ENCODE measurements at places on chromosomes 6 and 20.

DNA sequence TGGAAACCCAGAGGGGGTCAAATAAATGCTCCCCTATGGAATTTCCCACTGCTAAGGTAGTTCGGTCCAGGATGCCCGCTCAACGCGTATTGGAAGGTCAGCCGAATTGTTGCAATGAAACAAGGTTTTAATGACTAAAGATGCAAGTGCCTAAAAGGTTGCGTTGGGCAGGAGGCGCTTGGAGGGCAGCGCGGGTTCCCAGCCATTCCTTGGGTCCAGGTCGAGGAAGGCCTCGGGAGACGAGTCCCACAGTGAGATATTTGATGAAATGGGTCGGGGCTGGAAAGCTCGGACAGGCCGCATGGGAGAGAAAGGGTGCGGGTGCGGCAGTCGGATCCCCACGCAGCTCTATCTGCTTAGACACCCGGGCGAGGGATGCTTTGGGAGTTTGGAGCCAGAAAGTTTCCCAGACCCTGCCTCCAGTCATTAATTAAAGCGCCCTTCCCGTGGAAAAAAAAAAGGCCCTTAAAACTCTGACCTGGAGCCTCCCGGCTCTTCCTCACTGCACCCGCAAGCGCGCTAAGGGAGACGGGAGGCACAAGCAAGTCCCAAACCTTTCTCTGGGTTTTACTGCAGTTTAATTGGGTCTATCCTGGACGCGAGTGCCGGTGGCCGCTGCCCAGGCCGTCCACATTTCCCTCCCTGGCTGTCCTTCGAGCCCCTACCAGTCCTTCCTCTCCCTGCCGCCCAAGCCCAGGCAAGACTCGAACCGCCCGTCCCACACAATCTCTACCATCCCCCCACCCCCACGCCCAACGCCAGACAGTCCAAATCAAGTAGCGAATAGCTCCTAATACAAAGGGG lies 24.2 kb downstream of the TFAP2A start:
- no peak for DNase-seq

GRCh38 chr6:148436466-148436865 lies 93.8 kb downstream of the SASH1 start:
- no peak for DNase-seq

GRCh38 chr6:110338820-110339470 lies 19.2 kb downstream of the METTL24 start:
- no peak for DNase-seq

- no peak for DNase-seq
These were observed 1075.6 kb upstream of the GJE1 start for GRCh38 chr6:141056945-141057625.

- no peak for DNase-seq
These were observed 293.0 kb upstream of the PRDM1 start for GRCh38 chr6:105793130-105793529.

GRCh38 chr6:28220257-28221133 lies 4.6 kb upstream of the ZSCAN9 start:
- DNase-seq, result no peak

DNA sequence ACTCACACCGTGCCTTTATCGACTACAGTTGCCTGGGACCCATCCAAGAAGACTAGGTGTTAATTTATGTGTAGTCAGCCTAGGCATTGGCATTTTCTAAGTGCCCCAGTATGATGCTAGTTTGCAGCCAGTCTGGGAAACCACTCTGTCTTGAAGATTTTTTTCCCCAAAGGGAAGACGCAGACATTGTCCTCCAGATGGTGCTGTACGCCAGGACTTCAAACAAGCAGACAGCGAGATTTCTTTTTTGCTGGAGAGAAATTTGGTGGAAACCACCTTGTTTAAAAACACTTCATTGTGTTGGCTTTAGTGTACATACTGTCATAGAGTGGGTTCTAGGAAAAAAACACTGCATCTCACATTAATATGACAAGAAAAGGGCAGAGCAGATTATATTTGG lies 30.0 kb downstream of the ALDH5A1 start:
- no peak for DNase-seq

DNA sequence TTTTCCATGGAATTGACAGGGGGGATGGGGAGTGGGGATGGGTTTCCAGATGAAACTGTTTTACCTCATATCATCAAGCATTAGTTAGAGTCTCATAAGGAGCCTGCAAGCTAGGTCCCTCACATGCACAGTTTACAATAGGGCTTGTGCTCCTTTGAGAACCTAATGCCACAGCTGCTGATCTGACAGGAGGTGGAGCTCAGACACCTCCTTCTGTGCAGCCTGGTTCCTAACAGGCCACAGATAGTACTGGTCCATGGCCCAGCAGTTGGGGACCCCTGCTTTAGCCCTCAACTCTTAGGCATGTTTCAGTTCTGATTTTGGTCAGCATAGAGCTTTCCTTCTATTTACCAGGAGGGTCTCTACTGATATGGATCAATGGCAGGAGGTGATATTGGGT lies 251.6 kb downstream of the LAMA2 start:
- no peak for DNase-seq

- DNase-seq, result no peak
These were observed 579.9 kb downstream of the EPM2A start for GRCh38 chr6:145155411-145155810.

GRCh38 chr20:45500022-45500421 lies 15.4 kb downstream of the SPINT3 start:
- DNase-seq, result no peak

- no peak for DNase-seq
These were observed 197.8 kb downstream of the OGFRL1 start for GRCh38 chr6:71486461-71486860.

GRCh38 chr20:62929051-62929538 lies 2.8 kb upstream of the DIDO1 start:
- peak; percentile 37 for DNase-seq

- no peak for DNase-seq
These were observed 14.6 kb downstream of the RTEL1 start for GRCh38 chr20:63672666-63673065.

DNA sequence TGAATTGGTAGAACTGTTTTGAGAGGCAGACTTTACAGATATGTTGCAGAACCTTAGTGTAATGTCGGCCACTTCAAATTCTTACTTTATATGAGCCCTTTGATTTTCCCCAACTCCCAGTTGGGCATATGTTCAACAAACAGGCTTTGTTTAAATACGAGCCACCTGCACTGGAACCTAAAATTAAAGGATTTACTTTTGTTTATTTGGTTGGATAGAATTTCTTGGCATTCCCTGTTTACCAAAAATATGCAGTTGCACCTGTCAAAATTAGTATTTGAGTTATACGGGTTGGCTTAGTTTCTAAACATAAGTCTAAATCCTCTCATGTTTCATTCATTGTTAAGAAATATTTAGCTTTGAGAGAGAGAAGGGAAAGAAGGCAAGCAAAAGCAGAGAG lies 2.4 kb upstream of the GLYATL3 start:
- DNase-seq, result no peak

DNA sequence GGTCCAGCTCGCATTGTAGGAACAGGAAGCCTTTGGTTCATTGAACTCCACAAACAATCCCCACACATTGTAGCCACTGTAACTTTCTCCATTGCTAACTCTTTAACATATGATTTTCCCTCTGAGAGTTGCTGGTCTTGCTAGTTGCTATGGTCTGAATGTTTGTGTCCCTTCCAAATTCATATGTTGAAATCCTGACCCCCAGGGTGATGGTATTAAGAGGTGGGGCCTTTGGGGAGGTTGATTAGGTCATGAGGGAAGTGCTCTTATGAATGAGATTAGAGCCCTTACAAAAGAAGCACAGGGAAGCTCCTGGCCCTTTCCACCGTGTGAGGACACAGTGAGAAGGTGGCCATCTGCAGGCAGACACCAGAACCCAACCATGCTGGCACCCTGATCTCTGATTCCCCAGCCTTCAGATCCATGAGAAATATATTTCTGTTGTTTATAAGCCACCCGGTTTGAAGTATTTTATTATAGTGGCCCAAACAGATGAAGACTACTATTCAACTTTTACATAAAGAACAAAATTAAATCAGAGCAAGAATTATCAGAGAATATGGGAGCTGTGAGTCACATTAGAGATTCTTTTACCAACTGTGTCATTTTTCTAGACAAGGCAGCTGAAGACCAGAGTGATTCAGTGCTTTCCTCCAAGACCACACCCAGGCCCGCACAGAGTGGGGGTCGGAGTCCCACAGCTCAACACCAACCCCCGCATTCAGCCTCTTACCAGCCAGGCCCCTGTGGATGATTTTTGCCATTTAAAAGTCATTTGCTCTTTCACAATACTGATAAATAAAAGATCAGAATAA lies 143.0 kb downstream of the SAMD5 start:
- DNase-seq, result no peak

DNA sequence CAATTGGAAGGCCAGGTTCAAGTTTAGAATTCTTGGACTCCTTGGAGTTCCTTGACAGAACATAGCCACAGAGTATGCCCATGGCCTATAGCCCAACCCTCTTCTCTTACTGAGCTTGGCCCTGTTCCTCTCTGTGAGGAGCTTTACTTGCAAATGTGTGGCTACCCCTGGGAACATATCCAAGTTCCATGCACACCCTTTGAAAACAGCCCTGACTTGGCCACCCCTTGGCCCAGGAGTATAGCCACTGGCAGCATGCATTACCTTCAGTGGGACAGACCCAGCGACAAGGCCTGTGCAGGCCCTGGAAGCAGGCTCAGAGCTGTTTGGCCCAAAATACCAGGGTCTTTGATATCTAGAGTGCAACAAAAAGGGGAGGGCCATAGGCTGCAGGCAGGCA lies 19.5 kb upstream of the MAS1 start:
- no peak for DNase-seq

DNA sequence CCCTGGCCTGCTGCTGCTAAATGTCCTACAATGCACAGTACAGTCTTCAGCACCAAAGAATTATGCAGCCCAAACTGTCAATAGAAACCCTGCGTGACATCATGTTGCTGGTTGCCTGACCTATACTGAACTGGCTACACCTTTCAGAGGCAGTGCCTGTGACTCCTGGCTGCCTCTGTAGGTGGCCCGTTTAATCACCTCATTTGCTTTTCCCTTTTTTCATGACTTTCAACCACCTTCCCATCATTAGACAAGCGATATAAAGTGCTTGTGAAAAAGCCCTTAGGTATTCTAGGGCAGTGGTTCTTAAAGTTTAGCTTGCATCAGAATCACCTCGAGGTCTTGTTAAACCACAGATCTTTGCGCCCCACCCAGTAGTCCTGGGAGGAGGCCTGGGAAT lies 33.0 kb upstream of the RIPOR2 start:
- no peak for DNase-seq

DNA sequence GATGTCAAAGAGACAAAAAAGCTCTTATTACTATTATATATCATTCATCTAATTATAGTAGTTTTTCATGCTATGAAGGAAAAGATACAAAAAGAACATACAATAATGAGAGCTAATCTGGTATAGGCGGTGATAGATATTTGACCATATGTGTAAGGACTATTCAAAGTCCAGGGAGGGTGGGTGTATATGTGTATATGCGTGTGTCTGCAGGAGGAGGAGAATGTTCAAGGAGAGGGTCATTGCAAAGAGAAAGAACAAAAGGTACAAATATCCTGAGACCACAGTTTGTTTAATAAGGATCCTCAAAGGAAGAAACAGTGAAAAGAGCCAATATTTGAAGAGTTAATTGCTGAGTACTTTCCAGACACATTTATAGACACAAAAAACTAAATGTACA lies 1288.6 kb upstream of the CITED2 start:
- DNase-seq, result no peak

- no peak for DNase-seq
These were observed 5.1 kb upstream of the ULBP2 start for GRCh38 chr6:149936743-149937142.

DNA sequence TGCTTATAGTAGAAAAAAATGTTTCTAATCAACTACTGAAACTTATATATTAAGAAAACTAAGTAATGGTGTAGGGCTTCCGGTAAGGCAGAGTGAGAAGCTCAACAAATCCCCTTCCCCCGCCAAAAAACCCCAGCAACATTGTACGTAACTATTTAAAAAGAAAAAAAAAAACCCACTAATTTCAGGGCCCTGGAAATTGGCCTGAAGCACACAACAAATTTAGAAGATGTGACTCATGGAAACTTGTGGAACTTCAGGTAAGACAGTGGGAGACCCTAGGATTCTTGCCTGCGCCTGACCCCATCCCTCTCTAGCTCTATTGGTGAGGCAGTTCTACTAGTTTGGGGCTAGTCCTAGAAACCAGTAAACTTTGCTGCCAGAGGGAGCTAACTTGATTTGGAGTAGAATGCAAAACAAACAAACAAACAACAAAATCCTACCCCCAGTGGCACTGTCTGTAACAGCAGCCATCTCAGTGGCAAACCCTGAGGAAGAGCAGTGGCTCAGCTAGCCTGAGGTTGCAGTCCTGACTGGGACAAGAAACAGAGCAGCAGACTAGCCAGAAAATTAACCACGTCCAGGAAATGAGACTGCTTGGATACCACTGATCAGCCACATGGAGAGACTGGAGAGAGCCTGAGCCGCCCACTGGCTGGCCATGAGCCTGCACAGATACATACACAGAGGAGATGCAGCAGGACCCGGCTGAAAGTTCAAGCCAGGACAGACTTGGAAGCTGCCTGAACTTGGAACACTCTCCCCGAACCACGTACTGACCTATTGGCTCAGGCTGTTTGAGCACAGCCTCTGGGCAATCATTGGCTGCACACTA lies 135.1 kb downstream of the TBXT start:
- no peak for DNase-seq

DNA sequence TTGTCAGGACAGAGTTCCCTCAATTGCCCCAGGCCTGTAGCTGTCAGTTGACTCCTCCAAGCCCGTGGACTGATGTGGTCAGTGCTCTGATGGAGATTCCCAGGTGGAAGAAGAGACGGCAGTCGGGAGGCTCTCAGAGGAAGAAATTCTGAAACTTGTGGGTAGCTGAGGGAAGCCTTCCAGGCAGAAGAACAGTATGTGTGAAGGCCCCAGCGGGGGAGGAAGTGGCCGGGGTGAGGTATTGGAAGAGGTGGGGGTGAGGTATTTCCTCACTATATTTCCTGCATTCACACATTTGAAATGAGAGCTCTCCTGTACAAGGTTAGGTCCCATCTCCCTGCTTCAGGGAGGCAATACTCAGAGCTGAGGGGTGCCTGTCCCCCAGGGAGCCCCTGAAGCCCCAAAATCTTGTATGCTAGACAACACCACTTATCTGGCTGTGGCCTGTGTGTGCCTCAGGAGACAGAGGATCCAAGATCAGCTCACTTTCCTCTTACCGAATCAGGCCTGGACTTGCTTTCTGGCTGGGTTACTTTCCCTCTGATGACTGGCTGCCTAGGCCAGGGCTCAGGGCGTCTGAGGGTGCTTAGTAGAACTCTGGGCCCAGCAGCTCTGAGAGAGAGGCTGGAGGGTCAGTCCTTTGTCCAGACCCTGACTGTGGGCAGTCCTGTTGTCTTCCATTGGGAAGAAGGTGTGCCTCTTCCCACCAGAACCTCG lies 49.3 kb upstream of the MYL9 start:
- DNase-seq, result peak; percentile 62

Data from activated T-helper 2 cell treated with anti-CD3 and anti-CD28 coated beads, Interferon-gamma antibody, Interleukin-2, Interleukin-4, amounts not matched to agents 10 μg/mL and 5 μg/mL and 100 μg/mL, durations not matched to agents 14 hours and 24 hours and 36 hours (primary cell).